C1 segment of cervical spinal cord (tissue), 14 donors: ENCODE measurements at places on chromosomes 1 and 21.
A peak's percentile ranks its signal among the peaks of the same experiment; 100 is the strongest.

DNA sequence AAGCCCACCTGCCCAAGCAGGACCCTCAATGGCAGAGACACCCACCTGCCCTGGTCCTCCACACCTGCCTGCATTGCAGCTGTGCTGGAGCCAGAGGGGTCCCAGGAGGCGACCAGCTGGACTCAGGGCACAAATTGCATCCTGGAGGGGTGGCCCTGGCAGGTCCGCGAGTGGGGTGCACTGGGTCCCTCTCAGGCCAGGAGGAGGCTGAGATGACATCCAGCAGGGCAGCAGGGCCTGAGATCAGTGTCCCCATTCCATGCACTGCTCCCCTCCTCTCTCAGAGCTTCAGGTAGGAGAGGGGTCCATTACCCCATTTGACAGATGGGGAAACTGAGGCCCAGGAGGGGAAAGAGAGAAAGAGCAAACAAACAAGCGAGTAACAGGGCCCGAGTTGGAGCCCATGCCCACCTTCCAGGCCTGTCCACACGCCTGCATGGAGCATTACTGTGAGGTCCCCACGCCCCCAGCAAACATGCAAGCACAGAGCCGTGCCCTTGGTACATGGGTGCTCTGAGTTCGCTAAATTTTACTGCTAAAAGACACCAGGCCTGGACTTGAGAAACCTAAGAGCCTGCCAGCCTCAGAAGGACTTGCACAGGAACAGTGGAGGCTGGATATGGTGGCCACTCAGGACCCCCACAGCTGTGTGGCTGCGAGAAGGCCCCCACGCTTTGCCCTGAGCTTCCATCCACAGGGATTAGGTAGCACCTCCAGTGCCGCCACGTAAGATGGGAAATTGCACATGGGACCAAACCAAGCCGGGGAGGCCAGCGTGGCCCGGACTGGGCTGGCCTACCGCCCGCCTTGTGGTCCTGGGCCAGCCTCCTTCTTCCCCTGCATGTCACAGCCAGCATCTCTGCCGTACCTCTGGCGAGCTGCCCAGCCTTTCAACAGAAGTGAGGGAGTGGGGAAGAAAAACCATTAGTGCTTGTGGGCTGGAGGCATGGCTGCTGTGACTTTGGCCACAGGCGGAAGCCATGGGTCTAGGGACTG, 7.4 kb downstream of the WNT3A start:
- DNase-seq, result no peak

GRCh38 chr1:167645625-167646414, 15.8 kb downstream of the RCSD1 start:
- no peak for DNase-seq

GRCh38 chr1:110964455-110964903, 757 bp upstream of the LRIF1 start:
- DNase-seq, result no peak

GRCh38 chr21:25107708-25108107, 499.6 kb downstream of the MRPL39 start:
- no peak for DNase-seq

DNA sequence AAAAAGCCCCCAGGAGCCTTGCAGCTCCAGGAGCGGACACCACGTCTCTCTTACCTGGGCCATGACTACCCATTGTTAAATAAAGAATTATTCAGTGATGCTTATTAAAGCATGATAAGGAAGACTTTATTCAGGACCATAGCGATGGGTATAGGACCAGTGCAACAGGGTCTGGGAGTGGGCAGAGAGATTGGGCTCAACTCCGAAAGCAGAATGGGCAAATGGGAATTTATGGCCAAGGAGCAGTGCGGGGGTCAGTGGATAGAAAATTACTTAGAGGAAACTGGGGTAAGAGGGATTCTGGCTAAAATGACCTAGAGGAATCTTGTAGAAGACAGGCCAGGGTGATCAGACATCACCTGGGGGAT, 580 bp upstream of the ATP5PO start:
- no peak for DNase-seq

DNA sequence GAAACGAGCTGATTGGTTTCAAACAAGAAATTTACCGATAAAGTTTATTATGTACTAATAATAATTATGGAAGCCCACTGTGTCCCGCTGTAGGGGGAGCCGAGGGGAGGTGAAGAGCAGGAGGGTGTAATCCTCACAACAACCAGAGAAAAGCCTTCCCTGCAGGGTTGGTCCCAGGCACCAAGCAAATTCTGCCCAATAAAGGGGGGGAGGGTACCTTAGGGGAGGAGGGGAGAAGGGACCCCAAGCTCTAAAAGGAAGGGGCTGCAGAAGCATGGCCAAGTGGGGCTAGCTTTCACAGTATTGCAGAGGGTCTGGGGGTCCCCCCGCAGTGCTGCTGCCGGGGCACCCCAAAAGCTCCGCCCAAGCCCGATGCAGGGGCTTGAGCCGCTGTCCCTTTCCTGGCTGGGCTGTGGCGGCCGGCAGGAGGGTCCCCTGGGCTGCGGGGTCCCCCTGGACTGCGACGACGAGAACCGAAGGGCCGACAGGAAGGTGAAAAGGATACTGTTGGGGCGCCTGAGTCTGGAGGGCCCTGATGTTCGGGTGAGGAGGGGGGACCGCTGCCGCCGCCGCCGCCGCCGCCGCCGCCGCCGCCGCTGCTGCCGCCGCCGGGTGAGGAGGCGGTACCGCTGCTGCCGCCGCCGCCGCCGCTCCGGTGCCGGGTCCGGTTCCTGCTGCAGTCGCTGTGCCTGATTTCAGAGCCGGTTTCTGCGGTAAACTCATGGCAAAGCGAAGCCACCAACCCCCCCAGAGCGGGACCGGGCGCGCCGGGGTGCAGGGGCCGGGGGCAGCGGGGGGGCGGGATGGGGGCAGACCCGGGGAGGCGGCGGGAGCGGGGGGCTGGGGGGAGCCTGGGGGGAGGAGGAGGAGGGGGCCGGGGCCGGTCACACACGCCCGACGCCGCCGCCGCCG, 771 bp downstream of the EIF4G3 start:
- peak; percentile 69 for DNase-seq

DNA sequence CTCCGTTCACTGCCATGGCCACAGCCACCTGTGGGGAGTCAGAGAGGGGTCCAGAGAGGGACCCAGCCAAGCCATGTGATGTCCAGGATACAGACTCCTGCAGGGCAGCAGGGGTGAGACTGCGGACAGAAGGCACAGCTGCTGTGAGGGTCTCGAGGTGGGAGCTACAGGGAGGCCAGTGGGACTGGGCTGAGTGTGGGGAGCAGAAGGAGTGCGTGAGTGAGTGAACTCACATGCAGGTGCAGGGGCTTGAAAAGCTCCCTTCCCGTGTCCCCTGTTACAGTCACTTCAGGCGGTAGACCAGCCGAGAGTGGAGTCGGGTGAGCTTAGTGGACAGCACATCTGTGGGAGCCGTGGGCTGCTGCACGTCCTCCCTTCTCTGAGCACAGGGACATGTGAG, 42.4 kb downstream of the S100B start:
- no peak for DNase-seq

DNA sequence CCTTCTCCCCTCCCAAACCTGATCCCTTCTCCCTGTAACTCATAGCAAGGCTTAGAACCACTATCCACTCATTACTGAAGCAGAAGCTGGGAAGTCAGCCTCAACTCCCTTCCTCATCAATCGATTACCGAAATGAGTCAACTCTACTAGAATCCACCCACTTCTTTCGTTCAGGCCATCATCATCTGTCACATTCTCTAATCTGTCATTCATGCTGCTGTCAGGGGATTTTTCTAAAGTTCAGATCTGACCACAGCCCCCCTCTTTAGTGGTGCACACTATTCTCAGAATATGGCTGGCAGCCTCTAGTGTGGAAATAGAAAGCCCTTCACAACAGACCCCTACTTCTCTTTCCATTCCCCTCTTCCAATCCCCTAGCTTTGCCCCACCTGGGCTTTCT, 5.1 kb downstream of the NT5C1A start:
- DNase-seq, result no peak

DNA sequence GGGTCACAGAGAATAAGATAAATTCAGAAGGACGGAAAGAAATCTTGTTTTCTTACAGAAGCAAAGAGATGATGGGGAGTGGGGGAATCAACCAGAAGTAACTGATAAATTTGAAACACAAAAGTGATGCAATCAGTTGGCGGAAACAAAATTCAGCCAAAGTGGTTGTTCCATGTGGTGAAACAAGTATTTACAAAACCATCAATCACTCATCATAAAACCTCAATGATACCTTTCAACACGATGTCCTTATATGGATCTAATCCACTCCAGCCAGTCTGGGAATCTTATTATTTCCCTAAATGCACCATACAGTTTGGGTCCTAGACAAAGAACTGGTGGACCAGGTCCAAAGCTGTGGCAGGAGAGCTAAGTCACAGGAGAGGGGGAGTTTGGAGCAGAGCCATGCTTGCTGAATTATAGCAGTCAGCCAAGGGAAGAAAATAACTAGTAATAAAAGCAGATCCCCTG, 303.8 kb upstream of the LRRC7 start:
- no peak for DNase-seq

- DNase-seq, result no peak
Measured at GRCh38 chr1:241939798-241940197, 17.8 kb upstream of the BECN2 start.

- no peak for DNase-seq
Measured at GRCh38 chr1:171699531-171699930, 42.3 kb downstream of the VAMP4 start.

- DNase-seq, result no peak
Measured at GRCh38 chr1:108801101-108801500, 54.6 kb downstream of the STXBP3 start.

DNA sequence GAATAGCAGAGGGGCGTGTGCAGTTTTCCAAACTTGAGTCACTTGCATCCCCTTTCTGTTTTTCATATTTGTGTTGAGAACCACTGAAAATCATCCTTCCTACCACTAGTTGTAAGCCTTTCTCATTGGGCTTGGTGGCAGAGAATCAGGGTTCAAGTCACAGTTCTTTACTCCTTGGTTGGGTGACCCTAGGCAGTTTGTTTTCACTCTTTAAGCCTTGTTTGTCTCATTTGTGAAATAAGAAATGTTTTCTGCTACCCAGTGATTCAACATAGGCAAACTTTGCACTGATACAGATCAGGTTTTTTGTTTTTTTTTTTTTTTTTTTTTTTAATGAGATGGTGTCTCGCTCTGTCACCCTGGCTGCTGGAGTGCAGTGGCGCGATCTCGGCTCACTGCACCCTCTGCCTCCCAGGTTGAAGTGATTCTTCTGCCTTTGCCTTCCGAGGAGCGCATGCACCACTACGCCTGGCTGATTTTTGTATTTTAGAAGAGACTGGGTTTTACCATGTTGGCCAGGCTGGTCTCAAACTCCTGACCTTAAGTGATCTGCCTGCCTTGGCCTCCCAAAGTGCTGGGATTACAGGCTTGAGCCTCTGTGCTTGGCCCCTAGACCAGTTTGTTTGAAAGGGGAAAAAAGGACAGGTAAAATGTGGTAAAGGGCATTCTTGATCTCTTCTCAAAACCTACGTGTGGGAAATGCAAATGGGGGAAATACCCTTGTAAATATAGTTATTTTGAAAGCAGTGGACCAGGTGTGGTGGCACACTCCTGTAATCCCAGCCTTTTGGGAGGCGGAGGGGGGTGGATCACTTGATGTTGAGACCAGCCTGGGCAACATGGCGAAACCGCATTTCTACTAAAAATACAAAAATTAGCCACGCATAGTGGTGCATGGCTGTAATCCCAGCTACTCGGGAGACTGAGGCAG, 3.2 kb downstream of the CLIC4 start:
- DNase-seq, result no peak

GRCh38 chr1:59553371-59553770, 256.5 kb downstream of the FGGY start:
- no peak for DNase-seq

GRCh38 chr21:21079646-21080045, 81.4 kb downstream of the NCAM2 start:
- DNase-seq, result no peak

DNA sequence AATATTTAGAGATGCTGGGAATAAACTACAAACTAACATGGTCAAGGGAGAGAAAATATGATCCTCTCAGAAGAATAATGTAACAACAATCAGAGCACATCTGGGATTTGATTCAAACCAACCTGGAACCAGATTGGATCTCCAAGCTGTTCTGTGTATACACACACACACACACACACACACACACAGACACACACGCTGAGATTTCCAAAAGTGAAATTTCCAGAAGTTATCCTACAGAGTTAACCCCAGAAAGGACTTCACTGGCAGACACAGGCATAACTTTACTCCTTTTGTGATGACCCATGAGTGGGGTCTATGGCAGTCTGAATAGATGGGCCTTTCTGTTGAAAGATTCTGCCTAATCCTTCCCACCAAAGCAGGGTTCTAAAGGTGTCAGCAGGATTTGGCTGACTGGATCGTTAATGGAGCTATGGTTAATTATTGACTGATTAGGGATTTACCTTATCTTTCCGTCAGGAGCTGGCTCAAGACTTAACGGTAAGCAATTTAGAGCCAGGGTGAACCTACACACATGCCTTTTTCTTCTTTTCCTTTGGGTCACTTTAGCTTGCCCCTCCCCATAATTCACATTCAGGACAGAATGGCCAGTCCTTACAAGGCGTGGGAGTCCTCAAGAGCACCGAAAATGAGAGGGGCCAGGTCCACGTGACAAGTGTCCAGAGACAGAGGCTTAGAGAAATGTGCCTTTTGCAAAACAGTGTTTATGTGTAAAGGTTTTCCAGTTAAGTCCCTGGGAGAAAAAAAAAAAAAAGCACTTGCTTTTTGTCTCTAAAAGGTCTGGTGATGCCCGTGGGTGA, 10.9 kb upstream of the PROX1 start:
- DNase-seq, result no peak

DNA sequence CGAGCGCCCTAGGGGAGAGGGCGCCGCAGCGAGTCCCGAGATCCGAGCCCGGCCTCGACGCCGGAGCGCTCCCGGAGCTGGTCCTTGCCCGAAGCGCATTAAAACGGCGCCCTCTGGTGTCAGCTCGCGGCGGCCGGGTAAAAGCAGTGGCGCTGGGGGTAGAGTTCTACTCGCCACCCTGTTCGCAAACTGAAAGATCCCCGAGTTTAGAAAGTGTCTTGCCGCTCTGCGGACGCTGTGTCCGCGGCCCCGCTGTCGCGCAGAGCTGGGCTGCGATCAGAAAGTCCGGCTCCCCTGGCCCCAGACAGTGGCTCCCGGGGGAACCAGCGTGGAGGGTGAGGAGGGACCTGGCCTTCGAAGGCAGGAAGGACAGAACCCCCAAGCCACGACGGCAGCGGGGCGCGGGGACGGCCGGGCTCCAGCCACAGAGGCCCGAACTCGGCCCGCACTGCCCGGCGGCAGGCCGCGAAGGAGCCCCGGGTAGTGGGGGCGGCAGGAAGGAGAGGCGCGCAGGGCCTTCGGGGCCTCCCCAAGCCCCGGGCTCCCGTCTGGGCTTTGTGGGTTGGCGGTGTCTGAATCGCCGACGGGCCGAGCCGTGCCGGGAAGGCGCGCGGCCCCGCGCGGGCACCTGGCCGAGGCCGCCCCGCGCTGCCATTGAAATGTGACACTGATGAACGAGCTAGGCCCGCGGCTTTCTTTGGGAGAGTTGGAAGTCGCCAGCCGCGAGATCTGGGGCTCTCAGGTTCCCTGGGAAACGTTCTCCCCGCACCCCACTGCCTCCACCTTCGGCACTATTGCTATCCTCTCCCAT, 39.1 kb upstream of the NFIA start:
- DNase-seq, result peak; percentile 67

- no peak for DNase-seq
Measured at GRCh38 chr1:233998456-233998855, 94.0 kb downstream of the SLC35F3 start.

- no peak for DNase-seq
Measured at GRCh38 chr21:28160378-28160777, 832.3 kb downstream of the LTN1 start.

GRCh38 chr1:5914676-5915365, 77.4 kb downstream of the NPHP4 start:
- no peak for DNase-seq
